ENCODE measurements at places on chromosomes 3 and 15.
A peak's percentile ranks its signal among the peaks of the same experiment; 100 is the strongest.

GRCh38 chr3:10715886-10716285, 100.1 kb upstream of the SLC6A11 start:
- DNase-seq, result no peak

GRCh38 chr3:125402639-125403038, 27.5 kb upstream of the ZNF148 start:
- no peak for DNase-seq

- DNase-seq, result peak; percentile 41
Measured at GRCh38 chr3:71050538-71051258, 532.8 kb downstream of the FOXP1 start.

DNA sequence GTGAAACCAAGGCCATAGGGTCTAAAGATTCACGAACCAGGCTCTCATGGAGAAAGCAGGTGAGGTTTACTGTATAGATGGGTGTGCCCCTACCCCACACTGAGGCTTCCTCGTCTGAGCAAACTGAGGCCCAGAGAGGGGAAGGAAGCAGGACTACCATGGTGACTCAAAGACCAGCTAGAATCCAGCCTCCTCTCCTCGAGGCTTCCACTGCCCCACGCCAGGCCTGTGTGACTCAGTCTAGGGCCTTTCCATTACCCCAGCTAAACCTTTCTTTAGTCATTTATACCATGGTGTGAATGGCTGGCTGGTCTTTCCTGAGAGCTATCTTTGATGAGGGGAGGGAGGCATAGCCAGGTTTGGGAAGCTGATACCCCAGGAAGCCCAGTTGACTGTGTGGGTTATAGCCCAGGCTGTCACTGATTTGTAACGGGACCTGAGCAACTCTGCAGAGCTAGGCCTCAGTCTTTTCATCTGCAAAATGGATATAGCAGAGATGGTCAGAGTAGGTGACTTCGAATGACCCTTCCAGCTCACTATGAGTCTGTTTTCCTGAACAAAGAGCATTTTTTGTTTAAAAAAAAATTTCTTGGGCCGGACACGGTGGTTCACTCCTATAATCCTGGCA, 3.0 kb upstream of the RHO start:
- DNase-seq, result no peak

GRCh38 chr3:190205739-190206138, 85.0 kb upstream of the P3H2 start:
- DNase-seq, result no peak

GRCh38 chr3:175070946-175071345, 211.8 kb downstream of the NAALADL2 start:
- DNase-seq, result no peak

DNA sequence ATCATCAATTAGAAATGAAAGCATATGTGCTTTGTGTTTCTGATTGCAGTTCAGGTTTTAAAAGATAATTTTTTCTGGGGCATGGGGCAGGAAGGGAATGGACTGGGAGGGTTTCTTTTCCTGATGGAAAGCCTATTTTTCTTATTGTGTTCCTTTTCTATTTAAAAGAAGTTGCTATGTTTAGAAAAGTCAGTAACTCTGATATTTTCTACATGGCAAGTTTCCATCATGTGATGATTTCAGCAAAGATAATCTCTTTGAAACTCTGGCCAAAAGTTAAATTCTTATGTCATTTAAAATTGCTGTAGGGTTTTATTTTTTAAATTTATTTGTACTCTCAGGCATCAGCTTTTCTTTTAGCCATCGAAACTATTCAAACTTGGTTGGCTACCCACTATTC, 601.2 kb downstream of the FOXP1 start:
- DNase-seq, result no peak

DNA sequence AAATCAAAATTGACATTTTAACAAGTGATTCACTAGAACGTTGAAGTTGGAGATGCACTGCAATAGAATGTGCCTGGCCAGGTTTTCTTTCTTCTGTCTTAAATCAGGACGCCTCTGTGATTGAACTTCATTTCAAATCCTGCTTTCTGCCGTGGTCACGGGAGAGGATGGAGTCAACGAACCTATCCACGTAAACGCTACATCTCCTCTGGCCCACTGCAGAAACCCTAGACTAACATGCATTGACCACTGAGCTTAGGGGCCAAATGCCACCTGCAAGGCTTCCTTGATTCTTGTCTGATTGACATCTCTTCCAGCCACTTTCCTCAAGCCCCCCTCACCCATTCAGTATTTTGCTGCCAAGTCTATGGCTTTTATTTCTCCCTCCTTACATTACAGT, 6.3 kb upstream of the MECOM start:
- no peak for DNase-seq

DNA sequence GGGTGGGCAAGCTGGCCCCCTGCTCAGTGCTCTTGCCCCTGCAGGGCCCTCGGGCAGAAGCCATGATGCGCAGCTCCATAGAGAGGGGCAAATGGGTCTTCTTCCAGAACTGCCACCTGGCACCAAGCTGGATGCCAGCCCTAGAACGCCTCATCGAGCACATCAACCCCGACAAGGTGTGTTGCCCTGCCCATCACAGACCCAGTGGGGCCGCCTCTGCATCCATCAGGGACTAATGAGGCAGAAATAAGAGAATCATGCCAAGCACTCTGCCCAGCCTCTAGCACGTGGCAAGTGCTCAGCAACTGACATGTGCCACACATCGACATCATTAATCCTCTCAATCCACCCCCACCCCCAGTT, 49.4 kb downstream of the SEMA3G start:
- no peak for DNase-seq

- no peak for DNase-seq
Measured at GRCh38 chr15:67829647-67830504, 4.6 kb downstream of the SKOR1 start.

DNA sequence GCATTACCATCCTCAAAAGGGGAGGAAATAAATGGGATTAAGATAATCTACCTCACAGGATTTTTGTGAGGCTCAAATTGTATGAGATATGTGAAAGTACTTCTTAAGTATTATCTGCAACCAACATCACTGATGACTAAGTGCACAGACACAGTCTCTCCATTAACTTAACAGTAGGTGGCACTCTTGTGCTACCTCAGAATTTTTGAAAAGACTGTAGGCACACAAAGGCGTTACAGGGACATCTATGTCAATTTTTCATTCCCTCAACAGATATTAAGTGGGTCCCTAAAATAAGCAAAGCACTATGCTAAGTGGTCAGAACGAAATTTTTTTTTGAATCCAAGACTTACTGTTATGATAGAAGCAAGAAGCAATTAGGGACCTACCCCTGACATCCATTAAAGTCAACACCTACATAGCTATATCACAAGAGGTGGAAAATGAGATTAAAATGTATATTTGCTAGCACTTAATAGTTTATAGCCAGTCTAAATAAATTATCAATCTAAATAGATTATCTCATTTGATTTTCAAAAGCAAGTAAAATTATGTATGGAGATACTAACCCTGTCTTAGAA, 52.9 kb downstream of the RYK start:
- DNase-seq, result peak; percentile 11

GRCh38 chr3:10224794-10225665, 23.2 kb upstream of the TATDN2 start:
- DNase-seq, result peak; percentile 47

GRCh38 chr15:96338766-96339618, 8.5 kb downstream of the NR2F2 start:
- no peak for DNase-seq

DNA sequence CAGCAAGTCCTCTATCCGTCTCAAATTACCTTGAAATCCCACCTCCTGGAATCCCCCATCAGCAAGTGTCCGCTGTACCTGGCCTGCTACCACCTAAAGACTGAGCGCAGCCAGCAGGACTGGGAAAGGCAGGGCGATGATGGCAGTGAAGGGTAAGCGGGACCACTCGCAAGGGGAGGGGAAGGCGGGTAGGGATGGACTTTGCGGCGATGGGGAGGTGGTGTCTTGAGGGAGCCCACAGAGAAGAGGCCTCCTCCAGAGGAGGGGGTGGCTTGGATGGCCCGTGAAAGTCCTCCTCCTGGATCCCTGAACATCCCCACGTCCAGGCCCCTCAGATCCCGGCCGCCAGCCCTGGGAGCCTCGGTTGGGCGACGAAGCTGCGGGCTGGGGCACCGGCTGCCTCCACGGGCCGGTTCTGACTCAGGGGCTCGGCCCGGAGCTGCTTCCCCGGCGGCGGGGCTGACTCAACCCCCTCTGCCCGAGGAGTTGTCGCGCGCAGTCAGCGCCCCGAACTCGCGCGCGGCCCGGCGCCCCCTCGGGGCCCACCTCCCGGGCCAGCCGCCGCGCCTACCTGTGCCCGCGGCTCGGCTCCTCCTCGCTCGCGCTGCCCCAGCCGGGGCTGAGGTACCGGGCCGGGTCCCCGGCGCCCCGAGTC, 512 bp downstream of the LARP6 start:
- peak; percentile 35 for DNase-seq
